AG09319 (cell line): ENCODE measurements at places on chromosomes 2 and 18.
A peak's percentile ranks its signal among the peaks of the same experiment; 100 is the strongest.

DNA sequence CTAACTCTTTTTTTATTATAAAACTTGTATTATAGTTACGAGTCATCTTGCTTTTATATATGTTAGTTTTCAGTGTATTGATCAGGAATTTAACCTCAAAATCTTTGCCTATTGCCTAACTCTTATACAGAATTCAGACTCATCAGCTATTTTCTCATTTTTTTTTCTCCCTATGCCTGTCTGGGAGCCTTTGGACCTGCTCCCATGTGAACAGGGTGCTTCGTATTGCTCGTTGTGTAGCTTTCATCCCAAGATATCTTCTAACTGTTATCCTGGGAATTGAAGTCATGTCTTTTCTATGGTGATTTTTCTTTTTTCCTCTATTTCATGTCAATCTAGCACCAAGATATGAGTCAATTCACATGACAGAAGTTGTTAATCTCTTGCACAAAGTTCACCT is 814.0 kb downstream of the SLC4A3 start:
- no peak for DNase-seq

DNA sequence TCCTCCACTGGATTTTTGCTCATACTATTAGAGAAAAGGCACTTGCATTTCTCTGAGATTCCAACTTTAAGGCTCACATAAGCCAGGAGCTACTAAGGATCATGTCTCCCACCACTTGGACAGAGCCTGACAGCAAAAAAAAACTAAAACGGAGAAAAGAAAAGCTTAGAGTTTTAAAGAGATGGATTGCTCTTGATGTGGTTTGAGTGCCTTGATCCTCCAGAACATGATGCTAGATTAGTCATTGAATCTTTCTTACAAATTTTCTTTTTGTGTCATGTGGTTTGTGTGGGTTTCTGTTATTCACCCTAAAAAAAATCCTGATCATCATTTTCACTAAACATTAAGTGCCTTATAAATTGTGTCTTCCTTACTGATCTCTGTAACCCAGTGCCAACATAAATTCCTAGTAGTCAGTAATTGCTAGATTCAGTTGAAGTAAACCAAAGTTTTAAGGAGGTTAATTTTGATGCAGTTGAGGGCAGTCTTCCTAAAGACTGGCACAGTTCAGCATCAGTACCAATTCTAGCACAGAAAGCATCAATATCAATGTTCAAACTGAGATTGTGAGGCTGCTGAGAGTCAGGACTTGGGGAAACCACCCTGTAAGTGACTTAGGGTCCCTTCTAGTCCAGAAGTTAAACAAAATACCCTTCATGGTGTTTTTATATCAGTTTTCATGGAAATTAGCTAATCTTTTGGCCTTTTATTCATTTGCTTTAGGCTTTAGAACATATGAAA is 206.3 kb downstream of the RAD51AP2 start:
- DNase-seq, result no peak

GRCh38 chr2:28173377-28173776 is 219.3 kb upstream of the FOSL2 start:
- DNase-seq, result no peak

GRCh38 chr18:79442508-79443221 is 46.9 kb downstream of the NFATC1 start:
- no peak for DNase-seq

DNA sequence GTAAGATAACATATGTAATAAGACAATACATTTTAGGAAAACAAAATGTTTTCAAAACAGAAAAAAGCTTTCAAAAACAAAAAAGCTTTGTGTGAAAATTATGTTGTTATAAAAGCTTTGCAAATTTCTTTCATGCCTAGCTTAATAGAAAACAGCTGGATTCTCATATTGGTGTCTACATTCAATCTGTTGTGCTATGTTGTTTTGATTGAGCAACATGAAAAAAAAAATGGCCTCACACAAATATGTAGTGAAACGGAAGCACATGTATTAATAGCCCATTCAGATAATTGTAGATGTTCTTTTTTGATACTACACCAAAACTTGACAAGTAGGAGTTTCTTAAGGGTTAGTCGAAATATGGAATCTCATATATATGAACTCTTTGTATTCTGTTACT is 197.5 kb downstream of the ZEB2 start:
- DNase-seq, result peak; percentile 25
